Hypothalamus (tissue), 51 donors: ENCODE measurements at places on chromosomes 4 and X.

DNA sequence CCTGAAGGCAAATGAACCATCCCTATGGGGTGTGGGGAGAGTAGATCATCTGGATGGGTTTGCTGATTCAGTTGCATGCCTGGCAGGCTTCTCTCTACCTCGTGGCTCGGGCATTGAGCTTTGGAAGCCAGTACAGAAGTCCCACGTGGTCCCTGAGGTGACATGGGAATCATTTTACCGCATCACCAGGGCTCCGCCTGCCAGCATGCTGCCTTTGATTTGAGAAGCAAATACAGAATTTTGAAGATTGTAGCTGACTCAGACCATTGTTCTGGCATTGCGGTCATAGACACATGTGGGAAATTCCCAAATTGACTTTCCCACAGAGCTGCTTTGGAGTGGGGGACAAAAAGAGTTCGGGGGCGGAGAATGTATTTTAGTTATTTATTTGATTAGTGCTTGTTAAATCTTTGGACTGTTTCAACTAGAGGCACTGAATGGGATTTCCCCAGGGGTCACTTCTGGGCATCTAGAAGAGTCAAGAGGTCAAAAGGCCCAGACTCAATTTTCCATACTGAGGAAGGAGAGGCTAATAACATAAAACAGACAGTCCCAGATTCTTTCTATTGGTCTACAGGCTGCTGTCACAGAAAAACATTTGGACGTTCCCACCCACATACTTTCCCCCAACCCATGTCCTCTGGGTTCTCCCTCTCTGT is 79.3 kb downstream of the NHSL2 start:
- DNase-seq, result no peak

DNA sequence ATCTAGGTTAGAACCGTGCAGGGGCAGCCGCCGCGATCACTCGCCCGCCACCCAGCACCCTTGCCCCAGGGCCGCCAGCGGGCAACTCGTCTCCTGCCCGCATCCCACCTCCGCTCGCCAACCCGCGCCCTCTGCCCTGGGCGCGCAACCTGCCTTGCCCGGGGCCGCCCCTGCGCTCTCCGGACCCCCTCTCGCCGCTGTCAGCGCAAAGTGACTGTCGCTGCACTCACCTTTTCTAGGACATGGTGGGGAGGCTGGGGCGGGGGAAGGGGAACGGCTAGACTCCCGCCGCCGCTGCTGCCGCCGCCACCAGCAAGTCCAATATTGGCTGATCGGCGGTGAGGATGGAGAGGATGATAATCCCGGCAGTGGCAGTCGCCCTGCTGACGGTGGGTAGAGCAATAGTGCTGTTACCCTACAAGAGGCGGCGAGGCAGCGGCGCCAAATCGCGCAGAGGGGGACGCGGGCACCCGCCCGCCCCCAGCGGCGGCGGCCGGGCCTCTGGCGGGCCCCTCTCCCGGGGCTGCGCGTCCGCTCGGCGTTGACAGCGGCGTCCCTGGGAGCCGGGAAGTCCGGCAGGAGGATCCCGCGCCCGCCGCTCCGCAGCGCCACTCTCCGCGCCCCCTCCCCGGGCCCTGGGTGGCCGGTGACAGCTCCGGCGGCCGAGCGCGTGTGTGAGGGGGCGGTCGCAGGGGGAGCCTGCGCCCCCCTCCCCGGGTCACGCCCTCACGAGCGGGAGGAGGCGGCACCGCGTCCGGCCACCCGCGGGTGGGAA is 2.3 kb upstream of the NR3C2 start:
- peak; percentile 25 for DNase-seq

GRCh38 chr4:32789026-32789608 is 2068.9 kb downstream of the PCDH7 start:
- peak; percentile 6 for DNase-seq

GRCh38 chr4:70277121-70277520 is 34.7 kb downstream of the CSN3 start:
- DNase-seq, result no peak

- DNase-seq, result no peak
These were observed 59.6 kb downstream of the DCX start for GRCh38 chrX:111352424-111352823.

DNA sequence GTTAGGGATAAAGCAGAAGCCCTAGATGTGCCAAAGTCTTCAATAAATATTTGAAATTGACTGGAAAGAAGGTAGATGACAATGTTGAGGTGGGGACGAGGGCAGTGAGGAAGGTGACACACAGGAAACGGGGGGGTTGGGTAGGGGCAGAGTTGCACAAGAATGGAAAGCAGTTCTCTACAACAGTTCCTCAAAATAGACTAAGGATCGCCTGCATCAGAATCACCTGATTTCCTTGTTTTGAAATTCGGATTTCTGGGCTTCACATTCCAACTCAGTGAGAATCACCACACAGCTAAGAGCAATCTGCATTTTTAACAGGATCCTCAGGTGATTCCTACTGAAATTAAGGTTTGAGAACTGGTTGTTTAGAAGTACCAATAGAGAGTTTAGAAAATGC is 70.6 kb downstream of the ARFIP1 start:
- no peak for DNase-seq

GRCh38 chr4:176034499-176034898 is 31.1 kb upstream of the WDR17 start:
- DNase-seq, result no peak

DNA sequence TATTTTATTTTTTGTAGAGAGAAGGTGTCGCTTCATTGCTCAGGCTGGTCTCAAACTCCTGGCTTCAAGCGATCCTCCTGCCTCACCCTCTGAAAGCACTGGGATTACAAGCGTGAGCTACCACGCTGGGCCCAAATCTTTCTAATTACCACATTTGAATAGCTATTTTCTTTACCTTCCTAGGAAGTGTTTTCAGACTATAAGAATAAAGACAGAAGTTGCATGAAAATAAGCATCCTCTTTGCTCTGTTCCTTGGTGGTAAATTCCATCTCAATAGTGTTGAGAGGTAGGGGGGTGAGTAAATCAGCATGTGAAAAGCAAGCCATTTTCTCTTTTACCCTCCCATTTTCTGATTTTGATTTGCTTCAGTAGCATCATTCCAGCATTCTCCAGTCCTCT is 122.4 kb downstream of the LARP7 start:
- no peak for DNase-seq

GRCh38 chrX:20672476-20672875 is 405.8 kb upstream of the RPS6KA3 start:
- DNase-seq, result no peak

- DNase-seq, result peak; percentile 45
These were observed 57.6 kb downstream of the MAPK10 start for GRCh38 chr4:86302251-86302650.

GRCh38 chr4:126779436-126780166 is 853.2 kb upstream of the INTU start:
- DNase-seq, result no peak

DNA sequence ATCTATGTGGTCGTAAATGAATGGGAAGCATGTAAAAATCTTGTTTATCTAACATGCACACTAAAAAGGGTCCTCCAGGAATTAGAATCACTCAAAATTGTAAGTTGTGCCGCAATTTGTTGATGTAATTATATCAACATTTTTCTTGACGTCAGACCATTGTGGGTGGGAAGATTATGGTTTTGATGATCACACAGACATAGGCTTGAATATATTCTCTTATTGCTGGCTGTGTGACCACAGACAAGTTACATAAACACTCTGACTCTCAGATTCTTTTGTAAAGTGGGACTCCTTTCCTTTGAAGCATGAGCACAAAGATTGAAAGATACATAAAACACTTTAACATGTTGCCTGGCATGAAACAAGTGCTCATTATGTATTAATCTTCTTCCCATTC is 51.5 kb downstream of the IL1RAPL1 start:
- no peak for DNase-seq

DNA sequence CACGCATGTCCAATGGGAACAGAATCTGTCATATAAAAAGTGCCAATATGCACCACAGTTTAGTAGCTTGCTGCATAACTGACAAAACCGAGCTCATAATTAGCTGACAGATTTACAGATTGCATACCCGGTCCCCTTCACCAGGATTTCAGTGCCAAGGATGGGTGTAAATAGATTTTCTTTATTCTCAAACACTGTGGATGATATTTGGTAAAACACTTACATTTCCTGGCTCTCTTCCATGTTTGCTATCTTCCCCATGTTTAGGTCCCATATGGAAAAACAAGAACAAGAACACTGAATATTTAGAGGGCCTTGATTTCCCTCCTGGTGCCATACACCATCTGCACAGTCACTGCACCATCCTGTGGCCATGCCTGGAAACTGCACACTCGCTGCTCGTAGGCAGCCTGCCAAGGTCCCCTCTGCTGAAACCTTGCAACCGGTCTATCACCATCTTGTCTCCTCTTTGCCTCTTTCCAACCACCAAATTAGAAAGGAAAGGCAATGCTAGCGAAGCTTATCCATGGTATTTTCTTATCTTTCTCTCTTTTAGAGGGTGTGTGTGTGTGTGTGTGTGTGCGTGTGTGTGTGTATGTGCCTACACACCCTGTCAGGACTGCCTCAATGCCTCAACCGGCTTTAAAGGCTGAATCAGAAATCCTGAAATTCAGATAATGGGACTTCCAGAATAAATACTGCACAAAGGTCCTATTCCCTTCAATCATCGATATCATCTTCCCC is 124.2 kb upstream of the MBNL3 start:
- DNase-seq, result peak; percentile 12

- no peak for DNase-seq
These were observed 233.4 kb upstream of the S100G start for GRCh38 chrX:16416588-16416987.
